ENCODE measurements at places on chromosomes 6 and 20.

GRCh38 chr6:90596967-90597539, 10.2 kb upstream of the MAP3K7 start:
- no peak for DNase-seq

DNA sequence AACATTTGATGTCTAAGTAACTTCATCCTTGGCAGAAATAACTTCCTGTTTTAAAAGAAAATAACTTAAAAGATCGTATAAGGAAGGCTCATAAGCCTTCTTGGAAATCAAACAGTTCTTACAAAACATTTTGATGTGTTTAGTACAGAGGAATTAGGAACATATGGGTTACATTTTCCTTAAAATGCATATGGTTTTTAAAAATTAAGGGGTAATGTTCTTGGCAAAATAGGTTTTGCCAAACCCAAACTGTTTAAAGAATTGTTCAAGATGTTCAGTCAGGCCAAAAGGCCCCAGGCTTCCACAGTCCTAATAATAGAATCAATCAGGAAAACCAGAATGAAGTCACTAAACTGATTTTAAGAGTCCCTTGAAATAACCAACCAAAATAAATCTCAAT, 142.7 kb upstream of the SLC35B3 start:
- DNase-seq: no peak

DNA sequence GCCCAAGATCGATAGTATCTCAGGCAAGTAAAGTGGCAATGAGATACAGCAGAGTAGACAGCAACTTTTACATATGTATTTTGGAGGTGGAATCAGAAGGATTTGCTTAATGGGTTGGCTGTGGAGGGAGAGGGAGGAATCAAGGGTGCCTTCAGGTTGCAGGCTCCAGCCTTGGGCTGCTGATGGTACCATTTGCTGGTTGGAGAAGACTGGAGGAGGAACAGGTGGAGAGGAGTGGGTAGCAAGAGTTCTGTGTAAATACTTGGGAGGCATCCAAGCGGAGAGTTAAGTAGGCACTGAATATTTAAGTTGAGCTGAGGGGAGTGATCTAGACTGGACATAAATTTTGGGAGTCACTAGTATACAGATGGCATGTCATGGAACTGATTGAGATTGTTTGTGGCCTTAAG, 5.2 kb downstream of the BICRAL start:
- DNase-seq: no peak

GRCh38 chr6:88262332-88262731, 96.2 kb upstream of the CNR1 start:
- DNase-seq: no peak

DNA sequence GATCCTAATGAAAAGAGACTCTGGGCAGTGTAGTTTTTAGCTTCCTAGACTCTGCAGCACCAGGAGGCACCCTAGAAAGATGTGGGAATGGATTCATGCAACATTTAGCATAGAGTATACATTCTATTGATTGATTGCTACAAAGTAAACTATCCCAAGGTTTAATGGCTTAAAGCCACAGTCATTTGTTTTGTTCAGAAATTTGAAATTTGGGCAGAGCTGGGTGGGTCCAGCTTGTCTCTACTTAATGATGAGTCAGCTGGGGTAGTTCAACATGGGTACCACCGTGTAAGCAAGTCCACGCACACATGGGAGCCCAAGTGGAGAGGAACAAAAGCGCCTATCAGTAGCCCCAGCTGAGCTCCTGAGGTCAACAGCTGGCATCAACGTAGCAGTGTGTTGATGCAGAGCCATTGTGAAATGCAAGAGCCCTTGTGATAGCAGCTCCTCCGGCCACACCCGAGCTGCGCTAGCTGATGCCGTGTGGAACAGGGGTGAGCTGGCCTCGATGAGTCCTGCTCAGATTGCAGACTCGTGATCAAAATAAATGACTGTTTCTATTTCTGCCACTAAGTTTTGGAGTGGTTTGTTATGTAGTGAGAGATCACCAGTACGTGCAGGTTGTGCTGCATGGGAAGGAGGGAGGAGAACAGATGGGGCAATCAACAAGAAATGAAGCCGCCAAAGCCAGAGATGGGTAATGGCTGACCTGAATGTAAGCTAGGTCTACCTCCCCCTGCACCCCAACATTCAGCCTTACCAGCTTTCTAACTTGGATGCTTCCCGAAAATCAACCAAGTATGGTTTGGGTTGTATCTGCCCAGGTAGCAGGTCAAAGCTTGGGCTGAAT, 45.7 kb upstream of the TRAF3IP2 start:
- no peak for DNase-seq

- no peak for DNase-seq
Measured at GRCh38 chr6:33740794-33741193, 5.9 kb downstream of the IP6K3 start.

DNA sequence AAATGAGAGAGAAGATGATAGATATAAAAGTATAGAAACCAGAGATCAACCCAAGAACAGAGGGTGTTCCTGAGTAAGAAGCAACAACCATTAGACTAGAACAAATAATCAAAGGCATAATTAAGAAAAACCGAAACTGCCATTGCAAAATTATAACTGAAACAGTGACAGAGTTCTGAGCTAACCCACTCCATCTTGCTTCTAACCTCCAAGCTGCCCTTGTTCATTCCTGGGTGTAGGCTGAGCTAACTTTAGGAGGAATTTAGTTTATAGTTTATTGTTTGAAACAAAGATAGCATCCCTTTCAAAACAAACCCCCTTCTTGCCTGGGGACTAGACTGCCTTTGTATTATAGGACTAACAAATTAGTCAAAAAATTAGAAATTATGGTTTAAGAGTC, 56.1 kb upstream of the PRND start:
- no peak for DNase-seq

DNA sequence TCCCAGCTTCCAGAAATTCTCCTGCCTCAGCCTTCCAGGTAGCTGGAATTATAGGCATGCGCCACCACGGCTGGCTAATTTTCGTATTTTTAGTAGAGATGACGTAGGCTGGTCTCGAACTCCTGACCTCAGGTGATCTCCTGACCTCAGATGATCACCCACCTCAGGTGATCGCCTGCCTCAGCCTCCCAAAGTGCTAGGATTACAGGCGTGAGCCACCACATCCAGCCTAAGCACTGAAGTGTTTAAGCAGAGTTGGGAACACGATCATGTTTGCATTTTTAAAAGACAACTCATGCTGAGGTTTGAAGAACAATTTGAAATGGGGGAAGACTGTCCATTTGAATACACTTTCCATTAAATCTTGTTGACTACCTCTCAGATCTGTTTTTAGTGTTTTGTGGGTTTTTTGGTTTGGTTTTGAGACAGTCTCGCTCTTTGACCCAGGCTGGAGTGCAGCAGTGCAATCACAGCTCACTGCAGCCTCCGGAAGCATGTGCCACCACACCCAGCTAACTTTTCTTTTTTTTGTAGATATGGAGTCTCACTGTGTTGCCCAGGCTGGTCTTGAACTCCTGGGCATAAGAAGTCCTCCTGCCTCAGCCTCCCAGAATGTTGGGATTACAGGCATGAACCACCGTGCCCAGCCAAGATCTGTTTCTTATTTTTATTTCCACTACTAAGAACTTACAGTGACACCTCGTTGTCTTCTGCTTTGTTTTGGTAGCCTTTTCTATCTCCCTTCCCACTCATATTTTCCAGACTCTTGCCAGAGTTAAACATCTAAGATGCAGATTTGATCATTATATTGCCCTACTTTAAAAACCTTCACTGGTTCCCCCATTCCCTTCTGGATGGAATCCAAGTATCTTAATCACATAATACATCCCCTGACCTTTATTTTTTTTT, 5.5 kb downstream of the CASP8AP2 start:
- peak; percentile 90 for DNase-seq

DNA sequence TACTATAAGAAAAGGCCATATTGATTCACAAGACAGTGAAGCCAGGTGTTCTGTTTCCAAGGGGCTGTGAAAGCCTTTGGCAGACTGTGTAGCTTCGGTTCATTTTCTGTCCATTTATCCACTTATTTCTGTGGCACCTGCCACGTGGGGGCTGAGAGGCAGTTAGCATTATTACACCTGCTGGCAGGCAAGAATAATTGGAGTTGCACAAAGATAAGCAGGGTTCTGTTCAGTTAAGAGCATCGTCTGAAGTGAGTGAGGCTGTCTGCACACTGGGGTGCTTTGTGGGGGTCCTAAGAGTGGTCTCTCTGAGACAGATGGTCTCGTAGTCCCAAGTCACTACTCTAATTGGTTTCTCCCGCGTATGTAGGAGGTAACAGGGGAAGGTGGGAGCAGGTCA, 60.6 kb upstream of the CCN6 start:
- DNase-seq: no peak

DNA sequence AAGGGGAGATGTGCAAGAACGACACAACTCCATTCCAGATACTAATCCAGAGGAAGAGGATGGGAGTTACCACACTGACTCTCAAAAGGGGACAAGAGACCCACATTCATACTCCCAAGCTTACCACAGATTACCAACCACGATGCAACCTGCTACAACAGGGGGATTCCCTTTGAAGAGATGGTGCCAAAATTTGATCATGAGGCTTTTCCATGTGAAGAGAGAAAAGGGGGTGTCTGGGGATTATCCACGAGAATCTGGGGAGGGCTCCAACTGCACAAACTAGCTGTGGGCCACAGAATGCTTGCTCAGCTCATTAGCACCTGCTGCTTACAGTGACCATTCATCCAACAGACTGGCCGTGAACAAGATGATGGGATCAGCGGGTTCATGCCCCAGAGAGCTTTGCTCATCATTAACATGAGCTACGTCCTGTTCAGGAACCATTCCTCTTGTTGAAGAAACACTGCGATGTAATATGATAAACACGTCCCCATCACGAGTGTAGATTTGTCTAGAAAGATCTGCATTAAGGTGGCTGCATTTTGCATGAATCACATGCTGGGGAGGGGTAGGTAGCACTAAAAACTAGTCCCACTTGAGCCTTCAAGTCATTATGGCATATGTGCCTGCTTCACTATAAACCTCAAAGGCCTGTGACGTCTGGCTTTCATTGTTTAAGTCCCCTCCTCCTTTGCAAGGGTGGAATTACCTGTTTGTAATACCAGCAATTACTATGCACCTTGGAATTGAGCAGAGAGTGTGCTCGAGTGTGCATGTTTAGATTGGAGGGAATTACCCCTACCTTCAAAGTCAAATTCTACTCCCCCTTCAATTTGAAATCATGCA, 4.0 kb downstream of the PLAGL2 start:
- DNase-seq: no peak

- no peak for DNase-seq
Measured at GRCh38 chr6:112591329-112591728, 244.2 kb downstream of the RFPL4B start.

DNA sequence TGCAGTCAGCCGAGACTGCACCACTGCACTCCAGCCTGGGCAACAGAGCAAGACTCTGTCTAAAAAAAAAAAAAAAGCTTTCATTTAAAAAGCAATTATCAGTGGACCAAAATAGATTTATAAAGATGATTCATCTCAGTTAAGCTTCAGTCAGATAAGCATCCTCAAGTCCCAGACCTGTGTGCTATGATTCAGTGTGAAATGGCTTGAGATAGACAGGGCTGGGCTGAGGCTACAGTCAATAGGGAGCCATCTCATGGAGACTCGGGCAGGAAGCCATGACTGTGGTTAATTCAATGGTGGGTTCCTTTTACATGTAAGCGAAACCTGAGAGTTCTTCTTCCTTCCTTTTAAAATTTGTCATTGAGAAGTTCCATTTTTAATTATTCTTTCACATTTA, 276.0 kb downstream of the TFAP2A start:
- no peak for DNase-seq

DNA sequence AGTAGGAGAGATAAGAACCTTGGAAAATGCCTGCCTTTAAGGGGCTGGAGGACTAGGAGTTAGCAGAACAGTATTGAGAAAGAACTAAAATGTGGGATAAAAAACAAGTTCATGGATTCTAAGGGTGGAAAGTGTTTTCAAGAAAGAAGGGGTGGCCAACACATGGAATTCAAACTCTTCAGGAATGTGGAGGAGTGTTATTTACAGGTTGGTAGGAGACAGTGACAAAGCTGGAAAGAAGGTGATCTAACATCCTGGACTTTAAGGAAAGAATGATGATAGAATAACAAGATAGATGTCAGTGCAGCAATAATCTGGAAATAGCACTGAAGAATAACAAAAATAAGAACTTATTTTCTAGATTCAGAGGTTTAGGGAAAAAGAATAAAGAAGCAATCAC, 54.0 kb upstream of the TNFRSF21 start:
- DNase-seq: no peak

- no peak for DNase-seq
Measured at GRCh38 chr6:98840996-98841513, 6.7 kb downstream of the POU3F2 start.

- no peak for DNase-seq
Measured at GRCh38 chr20:19012676-19013075, 199.1 kb downstream of the SCP2D1 start.

GRCh38 chr20:63952769-63953168, 3.4 kb downstream of the UCKL1 start:
- DNase-seq: no peak

GRCh38 chr20:53003420-53004154, 31.4 kb downstream of the TSHZ2 start:
- no peak for DNase-seq

GRCh38 chr6:73538116-73538779, 17.4 kb upstream of the EEF1A1 start:
- DNase-seq: no peak

GRCh38 chr6:68760941-68761676, 126.0 kb downstream of the ADGRB3 start:
- DNase-seq: no peak

DNA sequence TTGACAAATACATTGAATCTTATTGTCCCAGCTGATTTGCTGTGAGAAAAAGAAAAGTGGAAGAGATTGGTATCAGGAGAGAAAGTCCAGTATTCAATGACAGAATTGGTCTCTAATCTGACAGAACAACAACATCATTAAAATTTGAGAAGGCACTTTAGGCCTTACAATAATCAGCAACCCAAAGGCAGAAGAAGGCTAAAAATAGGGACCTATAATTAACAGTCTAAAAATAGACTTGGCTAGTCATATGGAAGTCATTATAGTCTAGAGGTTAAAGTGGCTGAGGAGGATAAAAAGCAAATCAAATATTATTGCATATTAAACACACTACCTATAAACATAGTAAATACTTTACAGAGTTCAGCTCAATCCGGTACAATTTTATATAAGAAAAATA, 393.6 kb upstream of the JAG1 start:
- DNase-seq: no peak

- DNase-seq: no peak
Measured at GRCh38 chr20:60782959-60783625, 469.0 kb upstream of the CDH4 start.

- no peak for DNase-seq
Measured at GRCh38 chr20:62128502-62128901, 6.2 kb downstream of the LSM14B start.

GRCh38 chr6:73746787-73747186, 50.8 kb downstream of the CD109 start:
- DNase-seq: no peak

GRCh38 chr6:64694356-64694755, 1012.7 kb downstream of the EYS start:
- DNase-seq: no peak
